ENCODE measurements at places on chromosomes 2 and 18.

DNA sequence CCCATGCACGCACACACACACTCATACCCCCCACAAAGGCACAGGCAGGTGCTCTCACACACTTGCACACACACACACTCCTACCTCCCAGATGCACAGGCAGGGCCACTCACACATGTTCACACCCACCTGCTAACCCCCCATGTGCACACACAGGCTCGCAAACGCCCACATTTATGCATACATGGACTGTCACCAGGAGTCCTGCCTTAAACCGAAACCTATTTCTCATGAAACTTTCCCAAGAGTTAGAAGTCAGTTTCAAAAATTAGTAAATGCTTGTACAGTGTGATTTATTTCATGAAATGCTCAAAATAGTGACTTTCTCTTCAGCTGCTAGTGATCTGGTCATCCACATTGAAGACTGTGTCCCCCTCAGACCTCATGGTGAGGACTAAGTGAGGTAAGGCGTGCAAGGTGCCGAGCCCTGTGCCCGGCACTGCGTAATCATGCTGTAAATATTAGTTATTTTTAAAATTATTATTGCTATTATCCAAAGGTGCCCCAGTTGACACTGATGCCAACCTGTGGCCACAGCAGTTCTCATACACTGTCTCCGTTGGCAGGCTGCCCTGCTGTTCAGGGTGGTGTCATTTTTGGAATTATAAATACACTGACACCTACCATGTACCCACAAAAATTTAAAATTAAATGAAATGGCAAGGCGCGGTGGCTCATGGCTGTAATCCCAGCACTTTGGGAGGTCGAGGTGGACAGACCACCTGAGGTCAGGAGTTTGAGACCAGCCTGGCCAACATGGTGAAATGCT, 12.4 kb downstream of the CNNM4 start:
- peak; percentile 14 for DNase-seq

DNA sequence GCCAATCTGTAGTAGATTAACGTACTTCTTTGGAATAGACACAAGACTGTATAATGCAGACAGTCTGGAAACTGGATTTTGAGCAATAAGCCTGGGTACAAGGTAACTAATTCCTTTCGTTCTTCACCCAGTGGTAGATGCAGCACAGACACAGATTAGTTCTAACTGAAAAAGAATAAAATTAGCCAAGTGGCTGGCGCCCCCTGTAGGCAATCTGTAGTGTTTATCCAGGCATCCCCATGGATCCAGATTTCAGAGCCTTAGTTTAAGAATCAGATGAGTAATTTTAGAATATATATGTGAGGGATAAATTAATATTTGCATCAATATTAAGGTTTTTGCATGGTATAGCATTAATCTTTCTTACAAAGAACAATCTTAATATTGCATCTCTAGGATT, 563.9 kb downstream of the DCC start:
- DNase-seq, result no peak

- DNase-seq, result no peak
Measured at GRCh38 chr2:241777686-241778627, 1.3 kb downstream of the GAL3ST2 start.

DNA sequence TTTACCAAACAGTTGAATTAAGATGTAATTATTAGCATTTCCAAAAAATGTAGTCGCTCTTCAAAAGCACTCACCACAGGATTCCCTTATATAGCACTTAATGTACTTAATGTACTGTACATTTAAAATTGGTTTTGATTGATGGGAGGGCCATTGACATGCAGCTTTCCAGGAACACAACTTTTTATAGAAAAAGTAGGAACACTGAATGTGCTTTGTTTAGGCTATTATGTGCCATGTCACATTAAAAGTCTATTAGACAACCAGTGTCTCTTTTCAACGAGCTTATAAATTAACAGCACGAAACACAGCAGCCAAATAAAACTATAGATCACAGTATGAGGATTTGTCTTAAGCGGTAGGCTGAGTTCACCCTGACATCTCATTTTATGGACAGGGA, 301.1 kb downstream of the PRKCE start:
- DNase-seq, result no peak

DNA sequence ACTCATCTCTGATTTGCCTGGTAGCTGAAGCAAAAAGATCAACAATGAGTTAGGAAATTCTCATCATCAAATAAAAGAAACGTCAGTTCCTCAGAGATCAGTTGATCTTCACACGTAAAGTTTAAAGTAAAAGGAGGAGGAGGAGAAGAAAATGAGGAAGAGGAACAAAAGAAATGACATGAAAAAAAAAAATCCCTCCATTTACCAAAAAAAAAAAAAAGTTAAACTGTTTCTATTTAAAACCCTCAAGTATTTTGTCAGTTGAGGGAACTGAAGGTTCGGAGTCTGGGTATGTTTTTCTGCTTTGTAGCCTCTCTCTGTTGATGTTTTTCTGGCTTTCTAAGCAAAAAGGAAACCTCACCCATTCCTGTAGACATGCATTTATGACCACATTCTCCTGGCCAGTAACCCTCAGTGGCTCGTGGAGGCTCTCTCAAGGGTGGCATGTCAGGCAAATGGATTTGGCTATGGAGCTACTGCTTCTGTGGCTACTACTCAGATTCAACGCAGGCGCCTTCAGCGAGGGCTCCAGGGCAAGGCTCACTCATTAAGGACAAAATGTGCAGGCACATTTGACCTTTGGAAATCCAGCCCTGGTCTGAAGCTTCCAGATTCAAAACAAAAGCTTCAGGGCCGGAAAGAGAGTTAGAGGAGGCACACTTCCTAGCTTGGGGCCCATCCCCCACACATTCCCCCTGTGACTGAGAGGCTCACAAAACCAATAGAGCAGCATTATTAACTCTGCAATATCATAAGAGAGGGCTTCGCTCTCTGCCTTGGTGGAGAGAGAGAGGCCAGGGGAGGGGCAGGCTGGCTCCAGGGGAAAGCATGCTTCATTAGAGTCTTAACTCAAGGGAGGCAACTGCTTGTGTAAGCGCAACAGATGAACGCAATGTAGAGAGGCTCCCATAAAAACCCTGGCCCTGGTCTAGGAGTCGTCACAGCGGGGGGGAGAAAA, 22.3 kb downstream of the KLF7 start:
- DNase-seq, result peak; percentile 44

DNA sequence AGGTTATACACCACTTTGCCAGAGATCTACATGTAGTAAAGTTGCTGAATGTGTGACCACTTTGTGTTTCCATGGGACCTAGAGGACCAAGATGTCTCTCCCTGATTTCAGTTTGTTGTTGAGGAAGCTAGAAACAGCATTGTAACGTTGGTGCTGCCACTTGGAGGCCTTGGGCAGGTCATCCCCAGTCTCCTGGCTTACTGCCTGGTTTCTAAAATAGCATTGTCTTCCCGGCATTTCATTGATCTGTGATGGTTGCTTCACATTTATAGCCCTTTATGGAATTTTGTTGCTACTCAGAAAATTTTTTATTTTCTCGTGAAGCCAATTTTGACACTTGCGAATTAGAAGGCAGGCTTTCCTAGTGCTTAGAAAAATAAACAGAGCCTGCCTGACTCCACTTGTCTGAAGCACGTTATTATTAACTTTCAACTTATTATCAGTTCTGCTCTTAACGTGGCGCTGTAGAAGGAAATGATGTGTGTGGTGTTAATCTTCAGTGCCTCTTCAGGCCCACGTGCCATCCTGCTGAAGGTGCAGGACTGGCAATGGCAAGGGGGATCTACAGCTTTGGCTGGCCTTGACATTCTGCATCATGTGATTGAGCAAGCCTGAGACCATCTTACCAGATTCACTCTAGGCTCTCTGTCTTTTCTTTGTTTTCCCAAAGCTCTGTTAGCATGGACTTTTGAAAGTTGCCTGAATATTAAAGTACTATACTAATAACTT, 59.9 kb downstream of the INPP4A start:
- DNase-seq, result no peak
